ENCODE measurements at places on chromosomes 3 and 15. TPM values are rescaled to one million over a fixed set of nuclear protein-coding genes. Genes with fewer than 3 reads are reported as not detected.

SEMA6D gene
- 17.7 TPM for total RNA-seq

MUC20 gene
- total RNA-seq = 4.5 TPM

DNA sequence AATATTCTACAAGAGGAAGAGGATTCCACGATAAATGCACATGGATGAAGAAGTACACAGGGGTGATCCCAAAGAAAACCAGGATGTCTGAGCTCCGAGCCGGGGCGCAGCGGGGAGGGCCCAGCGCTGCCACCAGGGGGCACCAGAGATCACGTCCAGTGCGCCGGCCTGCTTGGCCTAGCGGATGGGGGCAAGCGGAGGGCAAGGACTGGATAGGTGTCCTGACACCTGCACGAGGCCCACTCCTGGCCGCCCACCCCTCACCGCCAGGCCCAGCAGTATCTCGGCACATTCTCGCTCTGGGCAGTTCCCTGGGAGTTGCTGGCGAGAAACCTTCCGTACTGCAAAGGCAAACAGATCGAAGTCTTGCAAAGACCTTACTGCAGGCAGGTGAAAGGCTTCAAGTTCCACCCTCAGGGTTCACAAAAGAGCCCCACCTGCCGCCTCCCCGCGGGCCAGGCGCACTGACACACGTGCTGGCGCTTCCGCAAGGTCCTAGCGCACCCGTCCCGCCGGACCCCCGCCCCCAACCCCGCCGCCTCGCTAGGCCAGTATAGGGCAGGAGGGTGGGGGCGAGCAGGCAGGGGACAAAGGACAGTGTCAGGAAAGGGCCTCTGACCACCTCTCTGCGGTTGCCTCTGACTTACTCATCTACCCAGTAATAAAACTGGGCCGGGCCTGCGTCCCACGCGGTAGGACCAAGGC is 3.3 kb downstream of the ANKRD63 start:
- peak; percentile 53 for DNase-seq

RGMA gene
- 6.1 TPM for total RNA-seq

GRCh38 chr3:13538520-13539291 is 10.2 kb upstream of the FBLN2 start:
- DNase-seq = no peak

GRCh38 chr3:42681361-42682038 is 3.8 kb upstream of the KLHL40 start:
- DNase-seq = no peak

DNA sequence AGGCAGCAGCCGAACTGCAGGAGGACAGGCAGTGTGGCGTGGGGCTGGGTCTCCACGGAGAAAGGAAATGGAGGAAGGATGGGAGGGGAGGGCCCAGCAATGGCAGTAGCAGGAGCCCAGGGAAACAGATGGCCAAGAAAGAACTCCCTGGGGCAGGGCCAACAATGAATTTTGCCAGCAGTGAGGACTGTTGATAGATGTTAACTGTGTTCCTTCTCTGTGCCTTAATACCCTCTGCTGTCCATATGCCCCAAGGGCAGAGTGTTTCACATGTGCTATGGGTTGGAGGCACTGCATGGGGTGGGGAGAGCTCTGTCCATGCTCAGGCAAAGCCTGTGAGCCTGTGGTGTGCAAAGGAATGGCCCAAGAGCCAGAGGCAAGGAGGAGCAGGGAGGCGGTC is 70.8 kb upstream of the POMGNT2 start:
- no peak for DNase-seq

ARGFX gene
- not detected for total RNA-seq

GRCh38 chr3:125374996-125375941 is at the start of gene ZNF148:
ZNF148 (minus strand) TSS chr3:125375325; CDS start chr3:125313640, 61,685 bp downstream.
- peak; percentile 86 for DNase-seq

AMIGO3 gene
- 0.27 TPM for total RNA-seq

SEMA3F gene
- total RNA-seq = 0.74 TPM

- DNase-seq = no peak
Measured at GRCh38 chr3:65907232-65908130, 131.2 kb downstream of the MAGI1 start.

- no peak for DNase-seq
Measured at GRCh38 chr3:186464424-186465093, 79.6 kb downstream of the CRYGS start.

DNA sequence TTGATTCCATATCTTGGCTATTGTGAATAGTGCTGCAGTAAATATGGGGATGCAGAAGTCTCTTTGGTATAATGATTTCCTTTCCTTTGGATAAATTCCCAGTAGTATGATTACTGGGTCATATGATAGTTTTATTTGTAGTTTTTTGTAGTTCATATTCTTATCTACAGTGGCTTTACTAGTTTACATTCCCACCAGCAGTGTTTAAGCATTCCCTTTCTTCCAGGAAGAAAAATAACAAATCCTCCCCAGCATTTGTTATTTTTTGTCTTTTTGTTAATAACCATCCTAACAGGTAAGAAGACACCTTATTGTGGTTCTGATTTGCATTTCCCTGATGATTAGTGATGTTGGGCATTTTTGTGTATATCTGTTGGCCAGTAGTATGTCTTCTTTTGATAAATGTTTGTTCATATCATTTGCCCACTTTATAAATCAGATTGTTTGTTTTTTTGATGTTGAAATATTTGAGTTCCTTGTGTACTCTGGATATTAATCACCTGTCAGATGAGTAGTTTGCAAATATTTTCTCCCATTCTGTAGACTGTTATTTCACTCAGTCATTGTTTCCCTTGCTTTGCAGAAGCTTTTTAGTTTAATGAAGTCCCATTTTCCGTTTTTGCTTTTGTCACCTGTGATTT is 163.3 kb upstream of the THRB start:
- DNase-seq = no peak

DNA sequence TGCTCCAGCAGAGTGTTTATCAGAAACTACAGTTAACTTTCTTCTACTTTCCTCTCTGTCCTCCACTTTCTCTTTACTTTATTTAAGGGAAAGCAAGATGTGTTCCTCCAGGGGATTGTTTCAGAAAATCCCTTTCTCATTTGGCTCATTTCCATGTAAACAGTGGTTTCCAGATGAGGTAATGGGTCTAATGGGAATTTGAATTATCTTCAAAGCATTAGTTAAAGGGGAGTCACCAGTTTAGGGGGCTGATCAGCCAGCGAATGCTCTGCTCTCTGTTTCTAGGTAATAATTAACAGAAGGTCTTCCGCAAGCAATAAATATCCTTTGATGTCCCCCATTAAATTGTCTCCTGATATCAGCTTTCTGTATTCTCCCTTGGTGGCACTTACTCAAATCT is 30.4 kb upstream of the ZNF639 start:
- no peak for DNase-seq

DNA sequence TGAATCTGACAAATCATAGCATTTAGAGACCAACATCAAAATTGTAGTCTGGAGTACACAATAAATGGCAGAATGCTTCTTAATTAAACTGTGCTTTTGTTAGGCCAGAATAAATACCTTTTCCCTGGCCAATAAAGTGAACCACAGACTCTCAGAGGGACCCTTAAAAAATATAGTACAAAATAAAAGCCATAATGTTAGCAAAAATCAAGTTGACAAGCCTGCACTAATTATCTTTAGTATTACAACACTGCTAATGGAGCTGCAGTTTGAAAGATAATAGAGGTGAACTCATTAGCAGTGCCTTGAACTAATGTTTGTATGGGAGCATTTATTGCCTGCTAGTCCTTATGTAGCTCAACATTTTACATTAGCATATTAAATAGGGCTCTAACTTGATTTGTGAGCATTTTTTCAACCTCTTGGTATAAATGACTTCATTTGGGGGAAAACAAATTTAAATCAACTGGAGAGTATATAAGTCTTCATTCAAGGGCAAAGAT is 801.3 kb downstream of the EPHA3 start:
- DNase-seq = no peak

HOMER2 gene
- total RNA-seq = 1.5 TPM

SENP8 gene
- total RNA-seq = 3.8 TPM

DNA sequence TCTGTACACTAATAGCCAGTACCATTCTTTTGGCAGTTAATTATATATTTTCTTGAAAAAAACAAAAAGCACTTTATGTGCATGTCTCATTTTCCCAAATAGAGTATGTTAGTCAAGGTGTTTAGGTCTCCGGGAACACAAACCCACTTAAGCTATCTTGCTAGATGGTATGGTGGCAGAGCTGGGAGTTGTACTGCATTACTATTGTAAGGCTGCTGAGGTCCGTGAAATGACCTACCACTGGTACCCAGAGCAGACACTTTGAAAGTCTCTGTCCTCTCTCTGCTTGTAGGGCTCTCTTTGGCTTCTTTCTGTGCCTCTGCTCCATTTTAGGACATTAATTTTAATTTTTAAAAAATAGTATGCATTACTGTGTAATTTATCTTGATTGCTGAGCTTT is 8.8 kb downstream of the TMOD3 start:
- no peak for DNase-seq

CFAP100 gene
- not detected for total RNA-seq

DNA sequence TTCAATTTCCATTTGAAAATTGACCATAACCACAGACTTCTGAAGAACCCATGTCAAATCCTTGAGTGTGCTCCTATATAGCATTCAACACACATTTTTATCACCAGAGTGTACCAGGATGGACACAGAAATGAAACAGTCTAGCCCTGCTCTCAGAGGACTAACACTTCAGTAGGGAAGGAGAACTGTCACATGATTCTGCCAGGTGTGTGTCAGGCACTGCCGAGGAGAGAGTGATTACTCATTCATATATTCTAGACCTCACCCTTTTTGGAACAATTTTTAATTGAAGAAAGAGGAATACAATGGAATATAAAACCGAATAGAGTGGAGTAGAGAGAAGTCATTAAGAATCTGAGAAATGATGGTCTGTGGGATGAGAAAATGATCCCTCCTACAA is 125.8 kb downstream of the ERC2 start:
- no peak for DNase-seq

DNA sequence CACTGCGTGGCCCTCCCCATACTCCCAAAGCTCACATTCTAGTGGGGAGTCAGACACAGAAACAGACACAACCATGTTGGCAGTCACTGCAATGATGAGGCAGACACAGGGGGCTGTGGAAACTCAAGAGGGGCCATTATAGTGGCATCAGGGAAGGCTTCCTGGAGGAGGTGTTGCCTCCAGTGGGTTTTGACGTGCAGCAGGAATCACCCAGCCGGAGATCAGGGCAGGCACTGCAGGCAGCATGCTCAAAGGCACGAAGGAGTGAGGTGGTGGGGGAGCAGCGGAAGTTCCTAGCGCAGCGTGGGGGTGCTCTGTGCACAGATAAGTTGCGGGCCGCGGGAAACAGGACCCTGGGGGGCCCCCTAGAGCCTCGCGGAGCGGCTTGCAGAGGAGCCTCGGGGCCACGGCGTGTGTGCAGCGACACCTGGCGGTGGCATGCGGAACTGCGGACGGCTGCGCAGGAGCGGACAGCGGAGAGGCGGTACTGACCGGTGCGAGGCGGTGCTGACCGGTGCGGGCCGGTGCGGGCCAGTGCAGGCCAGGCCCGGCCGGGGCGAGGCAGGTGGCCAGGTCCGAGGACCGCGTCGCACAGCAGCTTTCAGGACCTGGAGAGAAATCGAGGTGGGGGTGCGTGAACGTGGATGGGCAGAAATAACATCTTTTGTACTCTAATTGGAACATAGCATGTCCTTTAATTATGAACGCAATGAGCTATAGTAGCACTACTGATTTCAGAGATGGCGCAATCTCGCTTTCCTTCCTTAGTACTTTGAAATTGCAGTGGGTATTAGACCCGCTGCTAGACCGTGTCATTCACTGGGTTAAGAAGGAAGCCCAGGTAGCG is 101.5 kb downstream of the FBLN2 start:
- DNase-seq = peak; percentile 64
